ENCODE measurements at places on chromosomes 3 and 15. TPM values are rescaled to one million over a fixed set of nuclear protein-coding genes. Genes with fewer than 3 reads are reported as not detected.
A peak's percentile ranks its signal among the peaks of the same experiment; 100 is the strongest.

- no peak for DNase-seq
Measured at GRCh38 chr15:66131831-66132230, 121.7 kb downstream of the MEGF11 start.

- DNase-seq = no peak
Measured at GRCh38 chr3:15428539-15428938, 1.1 kb downstream of the EAF1 start.

GRCh38 chr3:179929091-179929529 lies 107.6 kb downstream of the PEX5L start:
- peak; percentile 76 for DNase-seq

The TM4SF4 gene
- not detected for total RNA-seq

The UACA gene
- 251 TPM for total RNA-seq

DNA sequence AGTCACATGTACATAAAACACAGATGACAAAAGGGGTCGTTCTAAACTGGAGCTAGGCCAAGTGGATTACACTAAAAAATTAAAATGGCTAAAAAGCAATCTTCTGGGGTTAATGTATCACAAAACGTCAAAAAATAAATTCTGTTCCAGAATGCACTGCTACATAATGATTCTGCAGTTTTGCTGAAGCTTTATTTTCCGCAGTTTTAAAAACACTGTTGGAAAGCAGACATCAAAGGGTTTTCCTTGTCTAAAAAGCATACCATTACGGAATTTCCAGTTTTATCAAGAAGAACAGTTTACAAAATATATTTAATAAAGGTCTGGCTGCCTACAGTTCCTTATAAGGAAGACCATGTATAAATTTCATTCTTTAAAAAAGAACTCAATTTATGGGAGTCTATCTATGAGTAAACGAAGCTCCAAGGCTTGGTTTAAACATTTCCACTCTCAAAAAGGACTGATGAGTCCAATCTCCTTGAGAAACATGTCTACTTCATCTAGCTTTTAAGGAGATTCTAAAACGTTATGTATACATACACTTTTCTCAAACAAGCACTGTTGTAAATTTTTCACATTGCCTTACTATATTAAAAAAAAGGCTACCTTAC lies 1.3 kb downstream of the DMXL2 start:
- DNase-seq = no peak

DNA sequence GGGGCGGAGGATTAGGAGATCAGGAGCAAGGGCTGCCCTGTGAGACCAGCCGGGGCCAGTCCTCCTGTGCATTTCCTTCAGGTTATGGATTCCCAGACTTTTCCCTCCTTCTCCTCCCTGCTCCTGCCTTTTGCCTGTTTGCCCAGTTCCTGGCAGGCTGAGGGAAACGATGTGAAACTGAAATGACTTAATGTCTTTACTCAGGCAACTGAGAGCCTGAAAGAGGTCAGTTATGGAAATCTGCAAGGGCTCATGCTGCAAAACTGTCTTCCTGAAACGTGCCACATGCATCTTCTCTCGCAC lies 57.2 kb downstream of the MESD start:
- DNase-seq = no peak

GRCh38 chr3:28606283-28606682 lies 257.7 kb upstream of the AZI2 start:
- no peak for DNase-seq

GRCh38 chr3:12627370-12627769 lies 36.5 kb downstream of the RAF1 start:
- no peak for DNase-seq

The SRGAP3 gene
- 14.4 TPM for total RNA-seq

- DNase-seq = no peak
Measured at GRCh38 chr15:50652671-50653070, 33.9 kb downstream of the TRPM7 start.

The LHFPL4 gene
- not detected for total RNA-seq

- no peak for DNase-seq
Measured at GRCh38 chr15:98123834-98124233, 163.3 kb downstream of the ARRDC4 start.

GRCh38 chr3:13358051-13358450 lies 62.1 kb downstream of the NUP210 start:
- no peak for DNase-seq

DNA sequence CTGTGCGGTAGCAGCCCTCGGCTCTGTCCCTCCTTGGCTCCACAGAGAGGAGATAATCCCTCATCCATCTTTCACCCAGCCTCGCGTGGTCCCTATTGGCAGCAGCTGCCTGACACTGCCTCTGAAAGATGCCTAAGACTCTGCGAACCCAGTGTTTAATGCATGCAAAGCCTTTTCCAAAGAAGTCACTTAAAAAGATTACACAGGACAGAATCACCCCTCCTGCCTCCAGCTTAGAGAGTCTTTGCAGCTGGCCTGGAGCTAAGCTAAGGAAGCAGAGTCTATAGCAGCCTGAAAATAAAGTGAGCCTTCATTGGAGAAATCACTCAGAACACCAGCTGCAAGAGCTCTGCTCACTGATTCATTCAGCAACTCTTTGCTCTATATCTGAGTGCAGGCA lies 247.2 kb downstream of the SHQ1 start:
- no peak for DNase-seq

The ZMAT3 gene
- total RNA-seq = 19.9 TPM

GRCh38 chr3:112770032-112770626 lies 76.5 kb downstream of the CD200R1L start:
- DNase-seq = no peak

- DNase-seq = no peak
Measured at GRCh38 chr15:90892023-90892422, 7.7 kb downstream of the FES start.
